Activated CD4-positive, alpha-beta T cell treated with anti-CD3 and anti-CD28 coated beads for 1 hour (primary cell): ENCODE measurements at places on chromosomes 3 and 15.

DNA sequence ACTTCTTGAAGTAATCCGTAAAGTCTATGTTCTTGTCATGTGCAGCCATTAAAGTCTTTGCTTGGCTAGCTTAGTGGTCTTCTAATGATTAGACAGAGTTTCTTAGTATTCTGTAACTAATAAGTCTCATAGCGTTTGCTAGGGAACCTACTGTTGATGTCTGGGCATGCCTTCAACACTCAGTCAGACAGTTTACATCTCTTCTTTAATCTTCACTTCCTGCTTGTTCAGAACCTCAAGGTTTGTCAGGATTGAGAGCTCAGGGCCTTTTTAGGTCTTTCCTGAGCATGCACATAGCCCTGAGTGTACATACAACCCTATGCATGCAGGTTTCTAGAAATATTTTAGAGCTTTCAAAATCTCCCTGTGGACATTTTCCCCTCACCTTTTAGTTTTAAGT is 426.3 kb downstream of the AGBL1 start:
- no peak for DNase-seq

GRCh38 chr3:51967384-51968169 is at the start of gene PCBP4:
Gene PCBP4, minus strand, starts transcription at chr3:51967454. Its CDS starts 6,214 bp downstream, at chr3:51961240.
- no peak for DNase-seq

DNA sequence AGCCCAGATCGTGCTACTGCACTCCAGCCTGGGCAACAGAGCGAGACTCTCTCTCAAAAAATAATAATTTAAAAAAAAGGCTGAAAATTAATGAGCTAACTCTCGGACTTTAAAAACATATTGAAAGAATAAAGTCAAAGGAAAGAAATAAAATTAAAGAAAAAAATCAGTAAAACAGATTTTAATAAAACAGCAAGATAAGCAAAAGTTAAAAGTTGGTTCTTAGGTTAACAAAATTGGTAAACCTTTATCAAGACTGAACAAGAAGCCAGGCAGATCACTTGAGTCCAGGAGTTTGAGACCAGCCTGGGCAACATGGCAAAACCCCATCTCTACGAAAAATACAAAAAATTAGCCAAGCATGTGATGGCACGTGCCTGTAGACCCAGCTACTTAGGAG is 20.7 kb downstream of the TRPM7 start:
- DNase-seq = no peak

GRCh38 chr3:22937536-22937935 is 265.6 kb upstream of the UBE2E2 start:
- DNase-seq = no peak
